A172 (cell line): ENCODE measurements at places on chromosomes 16 and 17. TPM values are rescaled to one million over a fixed set of nuclear protein-coding genes. Genes with fewer than 3 reads are reported as not detected.

Gene ZNF785
- total RNA-seq = not detected in 2 replicates

Gene BAHCC1
- total RNA-seq = 0.95 and 2.0 TPM in 2 replicates

Gene ANKFN1
- total RNA-seq = 0.67 TPM in 1 of 2 replicates, not detected in the other

Gene AGRP
- total RNA-seq = not detected in 2 replicates

Gene PFN1
- 1,113 and 1,180 TPM in 2 replicates for total RNA-seq

Gene CDT1
- total RNA-seq = 29.3 and 39.2 TPM in 2 replicates

Gene FBXW10B
- total RNA-seq = 2.7 and 4.8 TPM in 2 replicates

Gene TBX21
- not detected in 2 replicates for total RNA-seq

Gene KRT17
- total RNA-seq = 0.29 TPM in 1 of 2 replicates, not detected in the other

Gene CHST5
- total RNA-seq = not detected in 2 replicates

Gene PIK3R6
- not detected in 2 replicates for total RNA-seq

Gene HSPB9
- total RNA-seq = not detected in 2 replicates

Gene NMRAL1
- 158 and 176 TPM in 2 replicates for total RNA-seq

Gene PMP22
- total RNA-seq = 45.4 and 53.0 TPM in 2 replicates

Gene LGALS3BP
- total RNA-seq = 352 and 514 TPM in 2 replicates

Gene TP53TG3C
- not detected in 2 replicates for total RNA-seq

Gene EIF4A3
- total RNA-seq = 157 and 184 TPM in 2 replicates

Gene HOXB1
- not detected in 2 replicates for total RNA-seq

Gene TEDC2
- 33.2 and 48.6 TPM in 2 replicates for total RNA-seq

Gene KRTAP4-9
- 0.22 TPM in 1 of 2 replicates, not detected in the other for total RNA-seq

Gene SPNS3
- 1.1 and 1.8 TPM in 2 replicates for total RNA-seq
